ENCODE measurements at places on chromosomes 11 and 22.

DNA sequence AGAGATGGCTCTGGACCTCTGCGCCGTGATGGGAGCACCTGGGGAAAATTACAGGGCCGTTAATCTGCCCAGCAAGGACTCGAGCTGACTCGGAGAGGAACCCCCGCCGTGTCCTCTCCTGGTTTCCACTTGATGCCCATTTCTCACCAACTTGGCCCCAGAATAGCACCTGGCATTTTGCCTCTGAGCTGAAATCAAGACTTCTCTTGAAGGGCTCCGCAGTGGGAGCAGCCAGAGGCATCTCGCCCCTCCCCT is 19.0 kb upstream of the CABP7 start:
- DNase-seq: no peak

DNA sequence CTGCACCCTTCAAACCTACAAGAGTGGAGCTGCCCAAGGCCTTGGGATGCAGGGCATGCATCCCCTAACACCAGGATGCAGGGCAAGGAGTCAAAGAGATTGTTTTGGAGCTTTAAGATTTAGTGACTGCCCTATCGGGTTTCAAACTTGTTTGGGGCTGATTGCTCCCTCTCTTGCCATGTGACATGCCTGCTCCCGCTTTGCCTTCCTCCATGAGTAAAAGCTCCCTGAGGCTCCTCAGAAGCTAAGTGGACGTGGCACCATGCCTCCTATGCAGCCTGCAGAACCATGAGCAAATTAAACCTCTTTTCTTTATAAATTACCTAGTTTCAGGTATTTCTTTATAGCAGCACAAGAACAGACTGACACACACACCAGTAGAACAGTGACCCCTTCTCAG is 15.8 kb upstream of the CSF2RB start:
- DNase-seq: no peak

- no peak for DNase-seq
Observed at GRCh38 chr11:72267956-72268617, 24.1 kb upstream of the PHOX2A start.

DNA sequence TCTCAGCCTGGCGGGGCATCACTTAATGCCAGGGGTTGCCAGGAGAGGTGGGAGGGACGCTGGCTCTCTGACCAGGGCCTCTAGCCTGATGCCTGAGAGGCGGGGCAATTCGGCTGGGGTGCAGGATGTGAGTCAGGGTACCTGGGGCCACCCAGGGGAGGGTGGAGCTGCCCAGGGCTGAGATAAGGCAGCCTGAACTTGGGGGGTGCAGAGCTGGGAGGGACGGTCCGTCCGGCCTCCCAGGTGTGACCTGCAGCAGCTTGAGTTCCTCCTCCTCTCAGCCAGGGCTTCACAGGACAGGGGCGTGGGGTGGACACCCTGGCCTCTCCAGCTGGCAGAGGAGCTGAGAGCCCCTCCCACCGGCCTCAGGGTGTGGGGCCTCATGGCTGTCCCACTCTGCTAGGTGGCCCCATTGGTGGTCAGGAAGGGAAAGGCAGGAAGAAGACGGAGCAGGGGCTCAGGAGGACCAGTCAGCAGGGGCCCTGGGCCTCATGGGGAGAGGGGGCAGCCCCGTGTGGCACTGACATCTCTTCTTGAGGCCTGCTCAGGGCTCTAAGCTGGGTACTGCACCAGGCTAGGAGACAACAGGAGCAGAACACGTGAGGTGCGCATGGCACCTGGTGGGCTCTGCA is 942 bp upstream of the RPS6KA4 start:
- peak; percentile 95 for DNase-seq

- DNase-seq: no peak
Observed at GRCh38 chr11:8384199-8384821, 120.6 kb upstream of the LMO1 start.

- DNase-seq: no peak
Observed at GRCh38 chr22:47036352-47036751, 273.9 kb downstream of the TBC1D22A start.

- DNase-seq: no peak
Observed at GRCh38 chr11:19743622-19744021, 31.0 kb downstream of the NAV2 start.

DNA sequence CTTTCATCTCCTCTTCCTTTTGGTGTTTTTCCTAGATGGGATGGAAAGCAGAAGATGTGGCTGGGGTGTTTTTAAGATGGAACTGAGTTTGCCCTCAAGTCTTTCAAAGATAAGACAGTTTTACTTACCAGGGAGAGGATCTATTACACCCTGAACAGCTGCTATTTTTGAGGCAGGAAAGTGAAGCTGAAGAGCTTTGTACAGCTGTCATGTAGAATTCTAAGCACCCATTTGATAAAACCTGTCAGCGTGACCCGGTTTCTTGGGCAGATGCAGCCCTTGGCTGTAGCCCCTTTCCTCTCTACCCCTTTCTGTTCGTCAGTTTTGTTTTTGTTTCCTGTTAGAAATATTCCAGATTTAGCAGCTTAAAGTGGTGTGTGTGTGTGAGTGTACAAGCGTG is 35.2 kb downstream of the FAT3 start:
- DNase-seq: no peak

- DNase-seq: no peak
Observed at GRCh38 chr11:47021527-47021818, 84.9 kb downstream of the CSTPP1 start.

DNA sequence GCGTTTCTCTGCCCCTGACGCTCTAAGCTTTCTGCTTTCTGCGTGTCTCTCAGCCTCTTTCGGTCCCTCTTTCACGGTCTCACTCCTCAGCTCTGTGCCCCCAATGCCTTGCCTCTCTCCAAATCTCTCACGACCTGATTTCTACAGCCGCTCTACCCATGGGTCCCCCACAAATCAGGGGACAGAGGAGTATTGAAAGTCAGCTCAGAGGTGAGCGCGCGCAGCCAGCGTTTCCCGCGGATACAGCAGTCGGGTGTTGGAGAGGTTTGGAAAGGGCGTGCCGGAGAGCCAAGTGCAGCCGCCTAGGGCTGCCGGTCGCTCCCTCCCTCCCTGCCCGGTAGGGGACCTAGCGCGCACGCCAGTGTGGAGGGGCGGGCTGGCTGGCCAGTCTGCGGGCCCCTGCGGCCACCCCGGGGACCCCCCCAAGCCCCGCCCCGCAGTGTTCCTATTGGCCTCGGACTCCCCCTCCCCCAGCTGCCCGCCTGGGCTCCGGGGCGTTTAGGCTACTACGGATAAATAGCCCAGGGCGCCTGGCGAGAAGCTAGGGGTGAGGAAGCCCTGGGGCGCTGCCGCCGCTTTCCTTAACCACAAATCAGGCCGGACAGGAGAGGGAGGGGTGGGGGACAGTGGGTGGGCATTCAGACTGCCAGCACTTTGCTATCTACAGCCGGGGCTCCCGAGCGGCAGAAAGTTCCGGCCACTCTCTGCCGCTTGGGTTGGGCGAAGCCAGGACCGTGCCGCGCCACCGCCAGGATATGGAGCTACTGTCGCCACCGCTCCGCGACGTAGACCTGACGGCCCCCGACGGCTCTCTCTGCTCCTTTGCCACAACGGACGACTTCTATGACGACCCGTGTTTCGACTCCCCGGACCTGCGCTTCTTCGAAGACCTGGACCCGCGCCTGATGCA is at the start of gene MYOD1:
MYOD1 (plus strand) TSS at position 544 of the 910 bp plus-strand sequence; CDS start at position 756, 212 bp downstream.
- DNase-seq: no peak

Data from H54 (cell line).